Cardiac fibroblast (primary cell): ENCODE measurements at places on chromosomes 11 and 22.

- DNase-seq, result no peak
Measured at GRCh38 chr11:35257281-35257680, 118.3 kb downstream of the CD44 start.

DNA sequence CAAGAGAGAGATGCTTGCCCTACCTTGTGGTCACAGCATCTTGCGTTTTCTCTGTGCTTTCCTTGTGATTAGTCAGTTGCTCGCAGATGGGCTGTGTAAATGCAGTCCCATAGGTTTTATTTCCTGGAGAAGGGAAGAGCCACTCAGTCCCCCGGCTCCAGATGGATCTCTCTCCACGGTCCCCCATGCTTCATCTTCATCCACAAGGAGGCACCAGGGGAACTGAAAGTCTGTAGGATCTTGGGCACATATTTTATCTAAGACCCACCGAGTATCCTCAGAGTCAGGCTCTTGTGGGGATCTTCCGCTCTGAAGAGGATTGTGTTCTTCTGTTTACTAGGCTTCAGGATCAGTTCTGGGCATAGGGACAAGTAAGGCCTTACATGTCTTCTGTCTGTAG, 66.8 kb upstream of the E2F8 start:
- no peak for DNase-seq

- DNase-seq, result no peak
Measured at GRCh38 chr11:8091721-8092120, 10.7 kb downstream of the TUB start.

DNA sequence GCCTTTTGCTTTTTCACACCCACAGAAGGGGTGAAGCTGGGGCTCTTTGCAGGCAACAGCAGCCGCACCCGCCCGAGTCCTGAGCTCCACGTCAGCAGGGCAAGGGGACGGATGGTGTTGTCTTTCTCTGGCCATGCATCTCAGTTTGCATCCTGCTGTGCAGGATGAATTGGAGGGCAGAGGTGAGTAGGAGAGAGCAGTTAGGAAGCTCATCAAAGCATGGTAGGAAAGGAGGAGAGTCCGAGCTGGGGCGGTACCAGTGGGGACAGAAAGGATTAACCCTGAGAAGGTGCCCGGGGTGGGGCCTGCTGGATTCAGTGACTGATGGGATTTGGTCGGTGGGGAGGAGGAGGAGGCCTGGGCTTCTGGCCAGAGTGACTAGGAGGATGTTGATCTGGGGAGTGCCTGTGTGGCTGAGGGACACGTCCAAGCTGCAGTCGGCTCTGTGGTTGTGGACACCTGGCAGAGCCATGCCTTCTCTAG, 14.6 kb downstream of the FAM83F start:
- DNase-seq, result no peak

DNA sequence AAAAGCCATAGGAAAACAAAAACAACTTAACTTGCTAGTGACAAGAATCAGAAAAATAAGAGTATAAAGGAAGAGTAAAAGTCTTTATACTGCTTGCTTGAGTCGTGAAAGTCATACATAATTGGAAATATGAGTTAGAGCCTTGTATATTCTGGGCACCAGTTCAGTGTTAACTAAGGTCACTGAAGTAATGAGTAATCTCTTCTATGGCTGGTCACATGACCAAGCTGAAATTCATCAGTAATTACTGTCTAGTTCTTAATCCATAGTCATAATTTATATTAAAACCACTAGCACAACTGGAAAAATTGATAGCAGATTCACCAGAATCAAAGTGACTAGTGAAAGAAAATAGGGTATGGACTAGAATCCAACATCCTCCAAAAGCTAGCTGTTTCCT, 84.4 kb upstream of the SLC5A12 start:
- DNase-seq, result peak; percentile 27

GRCh38 chr11:63880403-63880790, 36.6 kb downstream of the RCOR2 start:
- DNase-seq, result no peak
